ENCODE measurements at places on chromosomes 2 and 18. TPM values are rescaled to one million over a fixed set of nuclear protein-coding genes. Genes with fewer than 3 reads are reported as not detected.

DNA sequence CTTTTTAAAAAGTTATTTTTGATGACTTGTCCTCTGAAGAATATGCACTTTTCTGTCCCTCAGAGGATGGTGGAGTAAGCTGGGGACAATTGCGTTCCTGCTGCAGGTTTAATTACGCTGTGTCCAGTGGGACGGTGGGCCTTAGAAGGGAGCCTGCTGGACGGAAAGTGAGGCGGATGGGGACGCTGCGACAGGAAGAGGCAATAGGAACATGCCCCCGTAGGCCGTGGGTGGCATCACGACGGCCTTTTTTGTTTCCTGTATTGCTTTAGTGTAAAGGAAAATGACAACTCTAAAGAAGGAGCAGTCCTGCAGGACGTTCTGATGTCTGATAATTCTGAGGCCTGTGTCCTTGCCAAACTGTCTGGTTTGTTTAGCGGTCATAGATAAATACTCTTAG, 121.6 kb downstream of the NFATC1 start:
- DNase-seq: no peak

RAB10 gene
- 51.5 TPM for total RNA-seq

DNA sequence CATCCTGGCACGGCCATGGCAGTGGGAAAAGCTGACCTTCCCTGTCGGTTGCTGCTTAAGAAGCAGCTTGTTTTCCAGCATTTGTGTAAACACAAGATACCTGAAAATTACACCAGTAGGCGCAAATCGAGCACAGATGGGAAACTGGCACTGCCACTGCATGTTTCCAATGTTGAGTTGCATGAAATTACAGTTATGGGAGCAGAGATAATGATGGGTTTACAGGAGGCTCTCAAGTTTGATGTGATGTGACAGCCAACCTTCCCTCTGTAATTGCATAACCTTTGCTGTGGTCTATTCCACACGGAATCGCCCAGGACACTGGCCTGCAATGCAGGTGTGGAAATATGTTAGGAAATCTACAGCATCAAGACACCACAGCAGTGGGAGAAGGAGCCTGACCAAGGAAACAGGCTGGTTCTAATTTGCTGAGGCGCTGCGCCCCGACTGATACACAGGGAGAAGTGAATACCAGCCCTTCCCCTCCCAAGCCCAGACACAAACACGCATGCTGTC, 17.4 kb downstream of the GPR45 start:
- DNase-seq: no peak

C2orf92 gene
- total RNA-seq: 8.0 TPM

DNA sequence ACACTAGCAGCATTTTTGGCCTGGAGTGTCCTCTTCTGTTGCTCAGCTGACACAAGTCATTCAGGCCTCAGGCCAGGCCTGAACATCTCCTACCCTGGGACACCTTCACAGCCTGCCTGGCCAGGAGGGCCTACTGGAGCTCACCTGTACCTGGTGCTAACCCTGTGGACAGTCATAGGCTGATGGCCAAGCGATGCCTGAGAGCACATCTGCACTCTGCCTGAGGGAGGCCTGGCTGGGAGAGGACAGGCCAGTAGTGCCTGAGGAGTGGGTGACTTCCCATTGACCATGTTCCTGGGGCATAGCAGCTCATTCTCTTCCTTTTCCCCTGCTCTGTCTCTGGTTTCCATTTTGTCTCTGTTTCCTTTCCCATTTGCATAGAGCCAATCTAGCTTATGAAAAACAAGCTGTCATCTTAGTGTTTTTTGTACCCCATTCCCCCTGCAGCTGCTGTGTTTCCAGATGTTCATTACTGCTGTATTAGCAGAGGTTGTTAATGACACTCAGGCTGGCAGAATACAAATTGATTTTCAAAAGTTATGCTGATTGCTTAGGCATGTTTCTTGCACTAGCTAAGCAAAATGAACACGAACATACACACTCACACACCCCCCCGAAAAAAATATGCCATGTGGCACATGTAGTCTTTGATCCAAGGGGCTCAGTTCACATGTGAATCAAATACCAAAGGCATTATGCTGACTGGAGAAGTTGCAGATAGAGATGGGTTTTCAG, 149.7 kb upstream of the HS6ST1 start:
- DNase-seq: peak; percentile 9

- no peak for DNase-seq
Observed at GRCh38 chr2:188145885-188146284, 145.8 kb upstream of the GULP1 start.

DNA sequence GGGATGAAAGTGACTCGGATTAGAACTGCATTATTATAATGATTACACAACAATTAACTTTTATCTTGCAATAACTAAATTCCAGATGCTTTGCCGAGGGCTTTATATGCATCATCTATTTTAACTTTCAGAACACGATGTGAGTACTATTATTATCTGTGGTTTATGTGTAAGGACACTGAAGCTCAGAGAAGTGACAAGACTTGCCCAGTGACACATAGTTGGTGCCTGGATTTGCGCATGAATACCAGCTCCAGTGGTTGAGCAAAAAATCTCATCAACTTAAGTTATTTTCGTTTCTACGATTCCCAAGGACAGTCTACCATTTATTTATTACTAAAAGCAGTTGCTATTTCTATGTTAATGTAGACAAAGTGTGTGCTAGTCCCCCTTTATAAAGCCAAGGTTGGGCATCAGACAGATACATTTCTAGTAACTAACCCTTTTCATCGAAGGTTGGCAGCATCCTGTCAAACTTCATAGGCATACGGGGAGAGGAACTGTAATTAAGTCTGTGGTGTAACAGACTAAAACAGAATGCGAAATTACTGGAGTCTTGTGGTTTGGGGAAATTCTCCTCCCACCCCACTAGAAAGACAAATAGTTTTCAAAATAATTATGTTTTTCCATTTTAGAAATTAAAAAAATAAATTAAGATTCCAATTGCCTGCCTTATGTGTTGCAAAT, 73.2 kb upstream of the BOD1L2 start:
- DNase-seq: no peak

CYS1 gene
- 4.1 TPM for total RNA-seq

- DNase-seq: no peak
Observed at GRCh38 chr2:46667945-46668344, 188.6 kb downstream of the TMEM247 start.

BOLL gene
- not detected for total RNA-seq

- no peak for DNase-seq
Observed at GRCh38 chr18:32550963-32551362, 80.3 kb upstream of the GAREM1 start.

GRCh38 chr2:120441351-120441700, 95.4 kb downstream of the INHBB start:
- DNase-seq: no peak

- DNase-seq: no peak
Observed at GRCh38 chr2:128432423-128432822, 113.8 kb upstream of the HS6ST1 start.

NPHP1 gene
- total RNA-seq: 0.37 TPM

- DNase-seq: no peak
Observed at GRCh38 chr18:28637897-28638296, 461.0 kb upstream of the CDH2 start.

ADD2 gene
- 0.08 TPM for total RNA-seq

PPP1R7 gene
- total RNA-seq: 30.0 TPM

DNA sequence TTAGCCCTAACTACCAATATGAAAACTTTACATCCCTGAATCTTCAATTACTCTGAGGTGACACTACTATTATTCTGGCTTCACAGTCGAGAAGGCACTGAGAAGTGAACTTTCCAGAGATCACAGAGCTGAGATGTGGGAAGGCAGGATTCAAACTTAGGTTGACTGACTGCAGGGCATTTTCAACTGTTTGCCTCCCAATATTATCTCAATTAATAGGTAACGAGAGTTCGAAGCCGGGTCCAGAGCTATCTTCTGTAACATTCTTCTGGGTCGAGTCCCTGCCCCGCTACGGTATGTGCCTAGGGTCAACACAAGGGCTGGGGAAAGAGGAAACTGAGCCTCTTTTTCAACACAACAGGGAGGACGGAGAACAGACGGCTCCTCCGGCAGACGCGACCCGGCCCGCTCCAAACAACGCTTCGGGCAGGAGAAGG, 740 bp downstream of the CHMP3 start:
- DNase-seq: no peak

GRCh38 chr2:120919771-120920453, 184.2 kb downstream of the GLI2 start:
- DNase-seq: no peak

DNA sequence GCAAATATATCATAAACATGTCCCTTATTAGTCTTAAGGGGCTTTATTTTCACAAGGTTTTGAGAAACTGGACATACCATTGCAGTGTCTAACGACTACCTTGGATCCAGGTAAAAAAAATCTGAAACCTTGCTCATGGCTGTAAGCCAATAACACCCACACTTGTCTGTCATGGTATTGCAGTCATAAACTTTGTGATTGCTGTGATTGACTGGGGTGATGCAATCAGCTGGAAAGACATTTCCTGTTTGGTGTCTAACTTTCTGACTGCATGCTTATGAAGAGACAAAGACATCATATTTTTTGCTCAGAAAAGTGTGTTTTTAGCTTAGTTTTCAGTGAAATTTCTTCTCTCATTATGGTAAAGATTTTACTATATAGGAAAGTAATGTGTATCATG, 635.0 kb downstream of the TSN start:
- DNase-seq: no peak

PCARE gene
- total RNA-seq: not detected

DNA sequence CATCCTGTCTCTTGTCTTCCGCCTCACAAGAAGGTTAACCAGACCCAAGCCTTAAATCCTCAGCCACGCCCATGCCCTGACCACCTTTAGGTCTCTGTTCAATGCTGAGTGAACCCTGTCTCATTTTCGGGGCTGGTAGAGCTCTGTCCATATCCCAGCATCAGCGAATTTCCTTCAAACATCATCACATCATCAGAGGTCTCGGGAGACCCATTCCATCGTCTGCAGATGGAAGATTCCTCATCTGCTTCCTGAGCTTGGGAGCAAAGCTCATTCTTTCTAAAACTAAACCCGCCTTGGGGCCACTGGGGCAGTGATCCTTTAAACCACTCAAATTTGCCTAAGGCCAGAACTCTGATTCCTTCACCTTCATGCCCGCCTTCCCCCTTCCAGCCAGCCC, 173.7 kb downstream of the TTC32 start:
- no peak for DNase-seq

CIAO1 gene
- total RNA-seq: 80.4 TPM

GPR75 gene
- total RNA-seq: 5.4 TPM

FOXD4L1 gene
- total RNA-seq: 0.42 TPM

HMSD gene
- total RNA-seq: 0.28 TPM

ANKRD39 gene
- total RNA-seq: 9.3 TPM

- no peak for DNase-seq
Observed at GRCh38 chr2:201194097-201194496, 11.2 kb downstream of the CASP10 start.

DNA sequence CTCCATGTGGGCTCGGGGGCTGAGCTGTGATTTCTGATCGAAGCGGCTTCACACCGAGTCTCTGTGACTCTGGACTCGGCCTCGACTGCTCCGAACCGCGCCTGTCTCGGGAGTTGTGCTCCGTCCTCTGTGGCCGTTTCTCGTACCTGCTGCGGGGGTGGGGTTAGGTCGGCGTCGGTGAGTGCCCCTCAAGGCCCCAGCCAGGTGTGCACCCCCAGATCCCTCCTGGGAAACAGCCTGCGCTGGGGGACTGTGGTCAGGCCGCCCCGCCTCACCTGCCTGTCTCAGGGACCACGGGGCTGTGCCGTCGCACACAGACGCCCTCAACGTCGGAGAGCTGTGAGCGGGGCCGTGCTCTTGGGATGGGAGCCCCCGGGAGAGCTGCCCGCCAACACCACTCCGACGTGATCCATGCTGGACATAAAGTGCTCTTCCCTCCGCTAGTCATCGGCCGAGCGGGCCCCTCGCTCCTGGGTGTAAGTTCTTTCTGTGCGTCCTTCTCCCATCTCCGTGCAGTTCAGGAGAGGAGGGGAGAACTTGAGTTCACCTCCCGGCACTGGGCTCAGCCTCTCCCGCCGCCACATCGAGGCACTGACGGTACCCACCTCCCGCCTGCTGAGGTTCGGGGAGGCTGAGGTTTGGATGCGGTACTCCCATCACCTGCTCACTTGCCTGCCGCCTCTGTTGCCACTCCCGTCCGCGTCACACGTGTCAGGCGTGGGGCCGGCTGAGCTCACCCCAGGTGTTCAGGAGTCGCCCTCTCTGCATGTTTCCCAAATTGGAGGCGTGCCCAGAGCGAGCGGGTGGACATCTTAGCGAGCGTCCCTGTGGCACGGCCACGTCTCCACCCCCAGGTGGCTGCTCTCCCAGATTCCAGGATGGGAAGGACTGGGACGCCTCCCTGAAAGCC, 55.7 kb downstream of the CTDP1 start:
- DNase-seq: no peak

CYP27C1 gene
- total RNA-seq: 0.05 TPM

GRCh38 chr2:112493858-112494648, 12.1 kb downstream of the TTL start:
- no peak for DNase-seq

- DNase-seq: no peak
Observed at GRCh38 chr18:80213182-80213581, 34.1 kb downstream of the PARD6G start.

MOCOS gene
- 27.0 TPM for total RNA-seq

DNA sequence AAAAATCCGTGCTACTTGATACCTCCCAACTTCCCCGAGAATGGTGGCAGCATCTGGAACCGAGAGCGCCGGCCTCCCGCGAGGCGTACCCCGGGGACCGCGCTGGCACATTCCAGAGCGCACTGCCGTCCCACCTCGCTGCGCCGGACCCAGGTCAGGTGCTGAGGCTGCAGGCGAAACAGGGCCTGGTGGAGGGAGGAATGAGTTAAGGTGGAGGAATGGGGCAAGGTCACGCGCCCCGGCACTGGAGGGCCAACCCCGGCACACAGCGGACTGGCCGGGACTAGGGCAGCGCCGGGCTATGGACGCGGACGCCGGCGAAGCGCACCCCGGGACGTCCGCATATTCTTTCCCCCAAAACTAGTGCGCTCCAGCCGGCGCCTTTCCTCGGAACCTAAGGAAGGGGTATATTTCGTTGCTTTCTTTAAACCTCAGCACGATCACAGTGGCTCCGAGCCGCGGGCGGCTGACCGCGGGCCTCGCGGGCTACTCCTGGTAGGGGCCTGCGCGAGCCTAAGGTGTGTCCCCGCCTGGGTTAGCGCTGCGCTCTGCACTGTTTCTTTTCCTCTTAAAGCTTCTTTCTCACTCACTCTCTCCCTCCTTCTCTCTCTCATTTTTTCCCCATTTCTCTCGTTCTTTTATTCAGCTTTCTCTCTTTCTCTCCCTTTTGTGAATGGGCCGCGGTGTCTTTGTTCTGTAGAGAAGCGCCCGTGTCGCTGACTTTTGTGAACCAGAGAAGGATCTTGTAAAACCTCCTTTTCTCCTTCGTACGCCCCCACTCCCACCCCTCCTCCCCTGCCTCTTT, 2.1 kb upstream of the OTX1 start:
- DNase-seq: no peak

DNA sequence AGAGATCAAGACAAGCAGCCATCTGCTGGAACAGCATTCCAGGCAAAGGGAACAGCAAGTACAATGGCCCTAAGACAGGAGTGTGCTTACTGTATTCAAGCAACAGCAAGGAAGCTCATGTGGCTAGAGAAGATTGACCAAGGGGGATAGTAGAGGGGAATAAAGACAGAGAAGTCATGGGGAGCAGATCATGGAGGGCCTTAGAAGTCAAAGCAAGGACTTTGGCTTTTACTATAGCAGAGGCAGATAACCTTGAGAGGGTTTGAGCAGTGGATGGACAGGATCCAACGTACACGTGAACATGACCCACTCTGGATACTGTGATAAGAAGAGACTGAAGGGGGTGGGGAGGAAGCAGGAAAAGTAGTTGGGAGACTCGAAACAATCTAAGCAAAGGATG, 26.9 kb downstream of the SP5 start:
- no peak for DNase-seq

Data from liver (tissue), 10 donors.